ENCODE measurements at places on chromosomes 1 and 21. TPM values are rescaled to one million over a fixed set of nuclear protein-coding genes. Genes with fewer than 3 reads are reported as not detected.

- DNase-seq = no peak
Observed at GRCh38 chr1:95386371-95386770, 152.4 kb downstream of the RWDD3 start.

- peak; percentile 54 for DNase-seq
Observed at GRCh38 chr1:117368116-117369108, 1.2 kb downstream of the MAN1A2 start.

- DNase-seq = no peak
Observed at GRCh38 chr21:35190201-35190701, 141.1 kb upstream of the RUNX1 start.

DNA sequence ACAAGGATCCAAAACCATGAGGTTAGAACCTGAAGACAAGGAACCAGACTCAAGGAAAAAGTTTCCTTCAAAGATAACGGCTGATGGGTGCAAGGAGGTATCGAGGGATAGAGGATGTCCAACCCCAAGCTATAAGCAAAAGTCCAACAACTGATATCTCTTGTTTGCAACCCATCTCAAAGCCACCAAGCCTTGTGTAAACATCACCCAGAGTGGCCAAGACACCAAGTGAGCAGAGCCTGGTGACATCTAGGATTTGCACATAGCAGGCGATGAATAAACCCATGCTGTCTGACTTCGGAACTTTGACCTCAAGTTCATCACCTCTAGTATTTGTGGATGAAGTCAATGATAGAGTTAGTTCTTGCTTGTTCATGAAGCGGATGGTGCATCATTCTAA is 180.7 kb downstream of the ETS2 start:
- no peak for DNase-seq

DNA sequence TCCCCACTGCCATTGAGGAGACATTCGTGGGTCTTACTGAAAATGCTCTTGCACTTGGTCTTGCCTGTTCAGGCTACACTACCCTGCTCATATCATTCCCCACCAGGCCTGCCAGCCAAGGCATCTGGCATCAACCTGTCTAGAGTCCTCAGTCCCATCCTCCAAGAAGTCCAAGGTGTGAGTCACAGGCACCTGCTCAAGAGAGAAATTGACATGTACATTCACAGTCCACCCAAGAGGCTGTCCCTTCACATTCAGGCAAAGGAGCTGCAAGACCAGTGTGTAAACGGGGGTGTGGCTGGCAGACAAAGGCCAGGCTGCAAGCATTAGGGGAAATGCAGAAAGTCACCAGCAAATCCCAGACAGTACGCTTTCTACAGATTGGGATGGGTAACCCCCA is 13.1 kb upstream of the PLA2G2C start:
- DNase-seq = no peak

DNA sequence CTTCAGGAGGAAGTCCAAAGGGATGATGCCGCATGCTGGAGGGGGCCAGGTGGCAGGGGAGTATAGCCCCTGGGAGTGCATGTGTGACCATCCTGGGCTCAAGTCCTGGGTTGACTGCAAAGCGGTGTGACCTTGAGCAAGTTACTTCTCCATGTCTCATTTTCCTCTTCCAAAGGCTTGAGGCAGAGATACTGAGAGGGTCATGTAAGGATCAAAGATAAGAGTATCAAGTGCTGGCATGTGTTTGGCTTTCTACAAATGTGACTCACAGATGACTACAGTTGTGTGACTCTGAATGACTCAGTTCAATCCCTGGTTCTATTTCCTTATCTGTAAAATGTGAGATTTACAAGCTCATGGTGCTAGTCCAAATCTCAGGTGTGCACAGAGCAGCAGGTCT is 26.1 kb downstream of the PROK1 start:
- no peak for DNase-seq

DNA sequence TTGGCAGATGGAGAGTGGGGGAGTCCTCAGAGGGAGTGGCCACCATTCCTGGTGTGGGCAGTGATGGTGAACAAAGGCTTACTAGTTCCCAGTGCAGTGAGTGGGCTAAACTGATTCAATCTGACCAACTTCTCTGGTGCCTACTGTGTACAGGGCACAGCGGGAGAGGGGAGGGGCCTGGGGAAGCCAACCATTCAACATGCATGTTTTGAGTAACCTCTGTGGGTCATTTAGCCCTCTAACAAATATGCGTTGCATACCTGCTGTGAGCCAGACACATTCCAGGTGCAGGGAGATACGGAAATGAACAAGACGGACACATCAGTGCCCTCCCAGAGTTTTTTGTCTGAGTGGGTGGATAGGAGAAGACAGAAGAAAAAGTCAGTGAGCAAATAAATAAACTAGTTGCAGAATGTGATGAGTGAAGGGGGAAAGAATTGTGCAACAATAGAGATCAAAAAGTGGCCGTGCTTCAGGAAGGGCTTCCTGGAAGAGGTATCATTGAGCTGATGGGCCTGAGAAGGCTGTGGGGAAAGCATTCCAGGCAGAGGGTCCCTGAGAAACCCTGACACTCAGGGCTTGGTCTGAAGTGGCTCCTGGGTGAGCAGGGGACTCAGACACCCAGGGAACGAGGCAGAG is 78.8 kb downstream of the EPHB2 start:
- DNase-seq = no peak

DNA sequence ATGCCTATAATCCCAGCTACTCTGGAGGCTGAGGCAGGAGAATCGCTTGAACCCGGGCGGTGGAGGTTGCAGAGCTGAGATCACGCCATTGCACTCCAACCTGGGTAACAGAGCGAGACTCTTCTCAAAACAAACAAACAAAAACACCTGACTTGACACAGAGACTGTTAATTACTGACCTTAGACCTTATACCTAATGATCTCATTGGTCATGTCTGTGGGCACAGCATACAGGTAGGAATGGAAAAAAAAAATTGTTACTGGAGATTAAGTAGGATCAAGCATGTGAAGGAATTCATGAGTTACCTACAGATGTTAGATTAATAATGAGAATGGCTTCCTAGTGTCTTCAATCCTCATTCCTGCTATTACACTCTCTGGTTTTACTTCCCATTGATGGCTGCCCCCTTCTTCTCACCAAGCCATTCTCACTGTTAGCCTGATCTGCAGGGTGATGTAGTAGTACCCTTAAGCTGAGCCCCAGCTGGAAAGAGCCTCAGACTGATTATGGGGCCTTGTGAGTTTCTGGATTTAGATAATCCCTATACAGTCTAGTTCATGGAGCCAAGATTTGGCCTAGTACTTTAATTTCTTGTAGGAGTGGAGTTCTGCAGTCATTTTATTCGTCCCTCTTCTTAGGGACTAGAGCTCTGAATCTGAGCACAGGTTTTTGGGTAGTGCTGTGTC is 8.8 kb downstream of the TBCE start:
- no peak for DNase-seq

GRCh38 chr1:178870944-178871343 is at the start of gene ANGPTL1:
ANGPTL1 (minus strand) TSS chr1:178871077; CDS start chr1:178865776, 5,301 bp downstream.
- DNase-seq = no peak

DNA sequence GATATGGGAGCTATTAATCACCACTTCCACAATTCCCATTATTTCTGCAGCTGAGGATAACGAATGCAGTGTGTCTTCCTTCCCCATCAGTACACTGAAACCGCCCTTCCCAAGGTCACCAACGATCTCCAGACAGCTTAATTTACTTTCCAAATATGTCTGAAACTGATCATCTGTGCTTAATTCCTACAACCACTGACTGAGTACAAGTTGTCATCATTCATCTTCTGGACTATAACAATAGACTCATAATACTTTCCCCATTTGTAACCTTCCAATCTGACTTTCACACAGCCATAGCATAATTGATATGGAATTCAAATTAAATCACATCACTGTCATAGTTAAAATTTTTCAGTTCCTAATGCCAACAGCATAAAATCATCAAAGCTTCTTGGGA is 17.4 kb downstream of the DNM3 start:
- DNase-seq = no peak

DNA sequence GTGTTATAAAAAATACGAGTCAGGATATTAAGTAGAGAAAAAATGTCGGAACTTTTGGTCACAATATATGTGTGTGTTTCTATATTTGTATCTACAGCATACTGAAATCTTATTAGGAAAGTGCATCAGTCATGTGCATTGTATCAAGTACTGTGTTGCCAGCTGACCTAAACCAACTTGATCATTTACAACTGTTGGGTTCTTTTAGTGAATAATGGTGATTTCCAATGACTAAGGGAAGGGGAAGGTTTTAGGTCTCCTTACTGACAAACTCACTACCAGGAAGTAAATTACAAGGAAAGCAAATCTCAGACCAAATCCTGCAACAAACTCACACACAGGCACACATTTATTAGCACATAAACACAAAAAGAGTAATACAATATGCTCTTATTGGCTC is 142.7 kb downstream of the TSEN15 start:
- no peak for DNase-seq

DNA sequence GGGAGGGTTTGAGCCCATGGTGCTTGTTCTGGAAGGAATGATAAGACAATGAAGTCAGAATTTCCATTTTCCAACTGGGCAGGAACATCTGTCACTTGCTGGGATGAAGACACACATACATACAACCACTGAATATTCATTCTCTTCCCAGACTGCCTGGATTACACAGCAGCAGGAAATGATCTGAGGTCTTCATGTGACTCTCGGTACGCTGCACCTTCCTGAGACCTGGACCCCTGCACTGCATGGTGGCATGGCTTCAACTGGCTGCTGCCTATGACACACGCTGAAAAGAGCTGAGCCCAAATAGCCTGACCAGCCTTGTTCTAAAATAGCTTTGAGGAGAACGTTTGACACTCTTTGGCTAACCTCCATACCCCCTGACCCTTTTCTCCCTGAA is 150.6 kb downstream of the GABPA start:
- DNase-seq = no peak

- no peak for DNase-seq
Observed at GRCh38 chr1:41617336-41617735, 132.9 kb upstream of the EDN2 start.

GRCh38 chr1:58608297-58608696 is 31.2 kb upstream of the TACSTD2 start:
- no peak for DNase-seq

DNA sequence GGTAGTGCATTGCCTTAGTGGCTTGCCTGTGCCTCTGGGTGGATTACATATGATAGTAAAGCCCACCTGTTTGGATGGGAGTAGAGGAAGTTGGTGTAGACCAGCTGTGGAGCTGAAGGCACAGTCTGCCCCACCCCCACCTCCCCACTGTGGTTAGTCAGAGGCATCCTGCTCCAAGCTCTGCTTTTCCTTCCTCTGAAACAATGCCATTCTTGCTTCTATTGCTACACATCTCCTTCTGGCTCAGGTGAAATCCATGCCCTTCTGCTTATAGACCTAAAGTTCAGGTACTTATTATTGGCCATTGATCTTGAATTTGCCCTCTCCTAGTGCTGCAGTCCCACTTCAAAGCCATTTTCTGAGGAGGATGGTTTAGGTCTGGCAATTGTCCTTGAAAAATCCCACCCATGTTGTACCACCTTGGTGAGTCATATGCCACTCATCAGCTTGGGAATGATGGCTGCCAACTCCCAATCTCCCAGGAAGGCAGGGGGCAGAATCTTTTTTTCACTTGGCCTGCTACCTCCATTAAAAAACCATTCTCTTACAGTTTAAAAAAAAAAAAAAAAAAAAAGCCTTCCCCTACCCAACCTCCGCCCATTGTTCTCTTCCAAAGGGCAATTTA is 6.7 kb upstream of the TXLNA start:
- DNase-seq = no peak

DNA sequence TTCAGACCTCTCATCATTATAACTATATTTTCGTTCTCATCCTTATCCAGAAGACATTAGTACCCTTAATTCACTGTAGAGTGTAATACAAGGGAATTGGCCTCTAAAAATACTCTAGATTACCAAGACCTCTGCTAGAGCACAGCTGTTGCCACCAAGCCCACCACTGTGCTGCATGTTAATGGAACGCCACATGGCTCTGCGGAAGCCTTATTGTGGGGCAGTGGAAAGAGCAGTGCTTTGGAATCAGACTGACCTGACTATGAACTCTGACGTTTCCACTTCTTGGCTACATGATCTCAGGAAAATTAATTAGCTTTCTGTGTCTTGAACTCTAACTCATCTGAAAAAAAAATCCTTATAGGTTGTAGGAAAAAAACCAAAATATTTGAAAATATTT is 222.1 kb downstream of the LMX1A start:
- DNase-seq = no peak

GRCh38 chr1:67792741-67793458 is 40.4 kb downstream of the GNG12 start:
- DNase-seq = peak; percentile 10

DNA sequence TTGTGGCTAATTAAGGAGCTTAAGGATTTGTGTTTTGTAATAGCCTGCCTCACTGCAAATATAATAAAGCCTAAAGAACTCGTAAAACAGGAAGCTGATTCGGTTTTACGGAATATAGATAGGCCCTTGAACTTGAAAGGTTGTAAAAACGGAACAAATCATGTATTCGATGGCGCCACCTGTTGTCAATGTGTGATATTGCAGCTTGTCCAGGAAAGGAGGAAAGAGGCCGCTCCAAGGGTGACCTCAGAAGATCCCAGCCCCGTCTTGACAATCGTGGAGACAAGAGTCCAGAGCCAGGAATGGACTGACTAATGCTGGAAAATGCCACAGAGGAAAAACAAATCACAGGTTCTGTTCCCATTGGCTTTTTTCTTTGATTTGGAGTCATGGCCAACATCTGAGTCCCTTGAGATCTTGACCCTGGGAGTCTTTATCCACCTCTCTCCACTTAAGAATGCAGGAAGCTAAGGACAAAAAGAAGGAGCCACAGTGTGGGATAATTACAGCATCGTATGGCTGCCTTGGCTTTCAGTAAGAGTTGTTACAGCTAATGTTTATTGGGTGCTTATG is 7.0 kb upstream of the IGSF21 start:
- peak; percentile 85 for DNase-seq

DNA sequence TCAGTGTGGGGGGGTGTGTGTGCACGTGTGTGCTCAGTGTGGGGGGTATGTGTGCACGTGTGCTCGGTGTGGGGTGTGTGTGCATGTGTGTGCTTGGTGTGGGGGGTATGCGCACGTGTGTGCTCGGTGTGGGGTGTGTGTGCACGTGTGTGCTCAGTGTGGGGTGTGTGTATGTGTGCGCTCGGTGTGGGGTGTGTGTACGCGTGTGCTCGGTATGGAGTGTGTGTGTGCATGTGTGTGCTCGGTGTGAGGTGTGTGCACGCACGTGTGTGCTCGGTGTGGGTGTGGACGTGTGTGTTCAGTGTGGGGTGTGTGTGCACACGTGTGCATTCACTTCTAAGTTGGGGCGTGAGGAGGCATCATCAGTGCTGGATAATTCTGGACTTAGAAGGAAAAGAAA is 77.9 kb downstream of the PRDM16 start:
- no peak for DNase-seq

GRCh38 chr1:219990782-219991510 is 55.4 kb downstream of the EPRS1 start:
- DNase-seq = peak; percentile 40

- DNase-seq = no peak
Observed at GRCh38 chr1:220281159-220281574, 8.9 kb upstream of the RAB3GAP2 start.

- no peak for DNase-seq
Observed at GRCh38 chr1:158945061-158945460, 13.7 kb downstream of the PYHIN1 start.

The SLC5A9 gene
- not detected for total RNA-seq

The S100A1 gene
- 132 TPM for total RNA-seq

The RNU1-1 gene
- total RNA-seq = not detected

The FBXO28 gene
- total RNA-seq = 98.4 TPM

The S100A8 gene
- total RNA-seq = not detected

The RHBDL2 gene
- total RNA-seq = 4.5 TPM

The VTCN1 gene
- not detected for total RNA-seq

The LEFTY2 gene
- total RNA-seq = not detected

The MR1 gene
- total RNA-seq = 10.6 TPM

Data from G401 (cell line).